Umbilical cord (tissue), 2 donors: ENCODE measurements at places on chromosomes 2 and 18. TPM values are rescaled to one million over a fixed set of nuclear protein-coding genes. Genes with fewer than 3 reads are reported as not detected.

MAL gene
- 3.6 TPM for total RNA-seq

ALMS1 gene
- total RNA-seq = 36.4 TPM

SLC23A3 gene
- total RNA-seq = not detected

NPPC gene
- total RNA-seq = not detected

SERPINB12 gene
- 0.96 TPM for total RNA-seq

GRCh38 chr2:192005211-192005610 is 158.3 kb upstream of the CAVIN2 start:
- DNase-seq = no peak

GRCh38 chr18:43465483-43465882 is 188.2 kb upstream of the SYT4 start:
- DNase-seq = no peak

- DNase-seq = no peak
Observed at GRCh38 chr2:69958480-69958879, 3.0 kb downstream of the ASPRV1 start.

DNA sequence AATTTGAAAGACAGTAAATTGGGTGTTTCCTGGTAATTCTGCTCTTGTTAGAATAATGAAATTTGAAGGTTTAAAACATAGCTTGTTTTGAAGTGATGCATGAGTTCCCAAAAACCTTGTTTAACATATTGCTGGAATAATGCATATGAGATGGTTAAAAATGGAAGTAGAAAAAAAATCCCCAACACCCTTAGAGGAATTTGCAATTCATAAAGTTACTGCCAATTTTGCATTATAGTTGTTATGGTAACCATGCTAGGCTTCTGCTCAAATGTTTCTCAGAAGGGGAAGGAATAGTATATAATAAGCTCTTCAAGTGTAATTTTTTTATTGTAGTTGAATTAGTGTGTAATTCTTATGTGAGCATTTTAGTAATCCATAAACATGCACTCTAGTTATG is 49.1 kb downstream of the FASTKD2 start:
- no peak for DNase-seq

DNA sequence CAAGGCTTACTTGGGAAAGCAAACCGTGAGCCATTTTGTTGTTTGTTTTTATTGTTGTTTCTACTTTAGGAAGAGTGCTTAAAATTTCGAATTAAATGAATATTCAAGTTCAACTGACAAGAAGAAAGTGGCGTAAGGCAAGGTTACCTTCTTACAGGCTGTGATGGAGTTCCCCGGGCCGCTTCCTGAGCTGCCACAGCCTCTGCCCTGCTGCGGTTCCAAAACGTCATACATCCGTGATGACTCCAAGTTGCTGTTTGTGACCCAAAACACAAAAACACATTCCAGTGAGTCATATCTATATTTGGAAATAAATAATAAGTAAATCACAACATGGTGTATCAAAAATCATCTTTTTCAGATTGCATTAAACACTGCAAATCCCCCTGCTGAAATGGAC is 49.7 kb downstream of the SPHKAP start:
- DNase-seq = no peak
